ENCODE measurements at places on chromosomes 5 and 9.

- DNase-seq: no peak
Measured at GRCh38 chr9:129757045-129757444, 4.2 kb upstream of the PTGES start.

- DNase-seq: no peak
Measured at GRCh38 chr5:88203981-88204750, 64.5 kb downstream of the TMEM161B start.

- no peak for DNase-seq
Measured at GRCh38 chr9:129285382-129285781, 107.3 kb upstream of the IER5L start.

GRCh38 chr5:88884608-88884877 is 1.6 kb upstream of the MEF2C start:
- no peak for DNase-seq

- no peak for DNase-seq
Measured at GRCh38 chr9:71120501-71121247, 747 bp downstream of the TRPM3 start.

- DNase-seq: no peak
Measured at GRCh38 chr9:88657893-88658292, 122.9 kb downstream of the NXNL2 start.
